ENCODE measurements at places on chromosomes 7 and 10.

DNA sequence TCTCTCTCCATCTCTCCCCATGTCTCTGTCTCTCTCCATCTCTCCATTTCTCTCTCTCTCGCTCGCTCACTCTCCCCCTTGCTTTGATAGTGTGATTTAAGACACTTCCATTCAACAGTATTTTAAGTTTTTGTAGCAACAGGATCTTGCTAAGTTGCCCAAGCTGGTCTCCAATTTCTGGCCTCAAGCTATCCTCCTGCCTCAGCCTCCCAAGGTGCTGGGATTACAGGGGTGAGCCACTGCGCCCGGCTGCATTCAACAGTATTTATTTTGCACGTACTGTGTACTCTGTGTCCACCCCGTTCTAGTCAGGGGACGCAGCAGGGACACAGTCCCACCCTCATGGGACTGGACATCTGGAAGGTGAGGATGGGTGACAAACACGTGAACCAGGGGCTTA, 14.4 kb upstream of the PDGFA start:
- DNase-seq: no peak

DNA sequence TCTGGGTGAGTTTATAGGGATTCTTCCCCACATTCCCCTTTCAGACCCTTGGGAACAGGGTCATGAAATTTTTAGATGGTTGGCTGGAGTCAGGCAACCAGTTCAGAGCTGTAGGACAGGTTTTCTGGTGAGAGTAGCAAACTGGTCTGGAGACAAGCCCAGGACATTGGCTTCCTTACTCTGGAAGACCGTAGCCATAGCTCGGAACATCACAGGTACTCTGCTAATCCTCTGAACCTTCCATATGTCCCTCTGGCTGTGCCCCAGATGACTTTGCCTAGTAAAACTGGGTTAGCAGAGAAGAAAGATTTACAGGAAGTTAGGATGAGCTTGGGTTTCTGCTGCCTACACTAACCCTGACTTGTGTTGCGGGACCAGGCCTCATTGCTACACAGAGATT, 104.5 kb upstream of the MKLN1 start:
- DNase-seq: no peak

DNA sequence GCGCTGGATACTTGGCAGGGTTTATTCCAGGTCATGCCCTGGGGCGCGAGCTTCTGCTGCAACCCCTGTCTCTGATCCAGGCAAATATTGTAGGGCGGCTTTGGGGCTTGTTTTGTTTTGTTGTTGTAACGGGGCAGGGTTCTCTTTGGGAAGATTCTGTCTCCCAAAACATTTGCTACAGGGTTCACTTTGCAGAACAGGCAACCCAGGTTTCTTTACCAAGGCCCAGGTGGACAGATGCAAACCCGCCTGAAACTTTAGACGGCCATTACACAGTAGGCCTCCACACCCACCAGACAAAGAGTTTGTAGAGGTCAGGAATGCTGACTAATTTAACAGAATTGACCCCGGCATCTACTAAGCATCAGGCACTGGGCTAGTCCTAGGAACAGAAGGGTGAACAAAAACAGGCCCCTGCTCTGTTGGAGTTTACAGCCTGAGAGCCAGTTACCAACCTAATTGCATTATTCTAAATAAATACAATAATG, 567 bp upstream of the CDCA7L start:
- DNase-seq: no peak

GRCh38 chr7:154774303-154774969, 228.5 kb downstream of the PAXIP1 start:
- DNase-seq: no peak

- DNase-seq: no peak
Measured at GRCh38 chr7:40757109-40757508, 622.3 kb downstream of the SUGCT start.

GRCh38 chr10:101466016-101466912, 112.3 kb downstream of the BTRC start:
- no peak for DNase-seq

GRCh38 chr10:70758757-70759514, 26.2 kb downstream of the TBATA start:
- DNase-seq: peak; percentile 54

- DNase-seq: no peak
Measured at GRCh38 chr7:157097569-157097968, 41.2 kb upstream of the UBE3C start.

DNA sequence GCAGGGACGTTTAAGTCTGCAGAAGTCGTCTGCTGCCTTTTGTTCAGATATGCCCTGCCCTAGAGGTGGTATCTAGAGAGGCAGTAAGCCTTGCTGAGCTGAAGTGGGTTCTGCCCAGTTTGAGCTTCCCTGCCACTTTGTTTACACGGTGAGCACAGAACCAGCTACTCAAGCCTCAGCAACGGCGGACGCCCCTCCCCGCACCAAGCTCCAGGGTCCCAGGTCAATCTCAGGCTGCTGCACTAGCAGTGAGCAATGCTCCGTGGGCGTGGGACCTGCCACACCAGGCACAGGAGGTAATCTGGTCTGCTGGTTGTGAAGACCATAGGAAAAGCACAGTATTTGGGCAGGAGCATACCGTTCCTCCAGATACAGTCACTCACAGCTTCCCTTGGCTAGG, 148.1 kb upstream of the LAMB4 start:
- no peak for DNase-seq

- DNase-seq: no peak
Measured at GRCh38 chr7:107614425-107614824, 34.4 kb downstream of the BCAP29 start.

GRCh38 chr7:25857376-25858067, 294.5 kb upstream of the NFE2L3 start:
- no peak for DNase-seq

- DNase-seq: no peak
Measured at GRCh38 chr10:69898524-69898923, 96.8 kb downstream of the COL13A1 start.

DNA sequence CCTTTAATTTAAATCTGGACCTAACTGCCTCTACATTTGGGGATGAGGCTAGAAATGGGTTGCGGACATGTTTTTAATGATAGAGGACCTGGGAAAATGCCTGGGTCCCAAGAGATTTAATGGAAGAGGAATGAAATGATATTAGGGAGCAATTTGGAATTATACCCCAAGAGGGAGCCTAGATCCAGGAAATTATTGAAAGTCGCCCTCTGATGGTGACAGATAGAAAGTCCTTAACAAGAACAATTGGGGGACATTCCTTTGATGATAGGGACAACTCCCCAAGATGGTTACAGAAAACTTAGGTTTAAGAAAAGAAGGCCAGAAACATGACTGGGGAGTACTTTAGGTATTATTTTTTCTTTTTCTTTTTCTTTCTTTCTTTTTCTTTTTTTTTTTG, 9.5 kb upstream of the TSGA13 start:
- no peak for DNase-seq

DNA sequence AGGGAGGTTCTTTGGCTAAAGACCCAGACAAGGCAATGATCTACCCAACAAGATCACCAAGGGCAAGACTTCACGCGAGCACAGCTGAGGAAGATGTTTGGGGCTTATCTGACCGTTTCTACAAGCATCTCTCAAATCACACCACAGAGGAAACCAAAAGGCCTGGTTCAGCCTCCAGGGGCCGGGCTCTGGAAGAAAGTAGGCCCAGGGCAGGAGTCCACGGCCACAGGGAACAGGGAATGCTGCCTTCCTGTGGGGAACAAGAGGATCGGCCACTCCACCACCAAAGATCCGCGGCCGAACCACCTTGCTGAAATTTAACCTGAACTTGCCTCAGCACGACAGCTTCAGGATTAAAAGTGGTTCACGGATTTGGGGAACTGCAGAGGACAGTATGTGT, 332.5 kb downstream of the PTPRN2 start:
- DNase-seq: no peak

GRCh38 chr7:148888300-148888699, 4.2 kb upstream of the EZH2 start:
- no peak for DNase-seq

- no peak for DNase-seq
Measured at GRCh38 chr7:1664711-1665548, 5.1 kb upstream of the ELFN1 start.

DNA sequence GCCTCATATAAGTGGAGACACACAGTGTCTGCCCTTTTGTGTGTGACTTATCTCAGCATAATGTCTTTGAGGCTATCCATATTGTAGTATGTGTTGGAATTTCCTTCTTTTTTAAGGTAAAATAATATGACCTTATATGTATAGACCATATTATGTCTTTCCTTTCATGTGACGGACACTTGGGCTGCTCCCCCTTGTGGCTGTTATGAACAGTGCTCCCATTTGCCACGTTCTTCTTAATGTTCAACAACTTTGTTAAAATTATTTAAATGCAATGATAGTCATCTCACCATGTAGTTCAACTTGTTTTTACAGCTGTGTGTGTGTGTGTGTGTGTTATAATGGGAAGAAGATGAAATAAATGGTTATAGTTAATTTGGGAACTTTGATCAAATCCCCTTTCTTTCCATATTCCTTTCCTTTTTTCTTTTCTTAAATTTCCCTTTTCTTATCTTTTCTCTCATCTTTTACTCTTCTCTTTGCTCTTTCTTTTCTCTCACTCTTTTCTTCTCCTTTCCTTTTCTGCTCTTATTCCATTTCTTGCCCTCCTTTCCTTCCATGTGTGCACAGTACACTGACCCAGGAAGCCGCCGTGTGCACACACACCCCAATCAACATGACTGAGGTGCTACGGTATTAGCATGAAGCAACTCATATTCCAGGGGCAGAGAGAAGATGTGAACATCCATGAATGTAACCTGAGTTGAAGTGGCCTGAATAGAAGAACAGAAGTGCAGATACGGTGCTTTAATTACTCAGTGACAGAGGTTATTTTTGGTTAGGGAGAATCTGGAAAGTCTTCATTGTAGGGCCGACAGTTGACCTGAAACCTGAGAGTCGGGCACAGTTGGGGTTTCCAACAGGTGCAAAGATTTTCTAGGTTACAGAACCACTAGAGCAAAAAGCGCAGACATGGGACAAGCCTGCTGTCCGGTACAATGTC, 596.6 kb downstream of the SDK1 start:
- DNase-seq: peak; percentile 15

GRCh38 chr7:132395361-132395760, 180.9 kb downstream of the PLXNA4 start:
- no peak for DNase-seq

DNA sequence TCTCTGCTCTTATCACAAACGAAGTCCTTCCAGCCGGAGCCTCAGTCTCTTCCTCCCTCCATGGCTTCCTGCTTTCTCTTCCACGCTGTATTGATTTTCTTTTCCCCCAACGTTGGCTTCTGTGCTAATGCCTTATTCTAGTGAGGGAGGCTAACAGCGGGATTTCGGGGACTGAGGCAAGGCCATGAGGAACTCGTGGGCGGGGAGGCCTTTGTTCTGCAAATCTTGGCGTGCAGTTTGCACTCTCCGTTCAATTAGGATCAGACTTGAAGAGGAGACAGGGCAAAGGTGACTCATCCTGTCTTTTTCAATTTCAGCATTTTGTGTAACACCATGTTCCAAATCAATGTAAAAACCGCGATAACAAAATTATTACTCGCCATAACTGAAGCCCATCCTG, 25.3 kb downstream of the EN2 start:
- DNase-seq: no peak

GRCh38 chr7:35820858-35821257, 20.0 kb downstream of the SEPTIN7 start:
- DNase-seq: no peak

- no peak for DNase-seq
Measured at GRCh38 chr10:31739711-31740110, 188.9 kb downstream of the ARHGAP12 start.

- no peak for DNase-seq
Measured at GRCh38 chr7:51430480-51431086, 114.0 kb upstream of the COBL start.

DNA sequence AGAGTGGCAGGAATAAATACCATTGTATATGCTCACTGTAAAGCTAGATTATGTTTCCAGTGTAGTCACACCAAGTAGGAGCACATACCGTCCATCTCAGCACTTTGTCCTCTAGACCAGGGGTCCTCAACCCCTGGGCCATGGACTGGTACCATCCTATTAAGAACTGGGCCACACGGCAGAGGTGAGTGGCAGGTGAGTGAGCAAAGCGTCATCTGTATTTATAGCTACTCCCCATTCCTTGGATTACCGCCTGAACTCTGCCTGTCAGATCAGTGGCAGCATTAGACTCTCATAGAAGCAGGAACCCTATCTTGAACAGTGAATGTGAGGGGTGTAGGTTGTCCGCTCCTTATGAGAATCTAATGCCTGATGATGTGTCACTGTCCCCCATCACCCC, 735.3 kb downstream of the MAGI2 start:
- no peak for DNase-seq

DNA sequence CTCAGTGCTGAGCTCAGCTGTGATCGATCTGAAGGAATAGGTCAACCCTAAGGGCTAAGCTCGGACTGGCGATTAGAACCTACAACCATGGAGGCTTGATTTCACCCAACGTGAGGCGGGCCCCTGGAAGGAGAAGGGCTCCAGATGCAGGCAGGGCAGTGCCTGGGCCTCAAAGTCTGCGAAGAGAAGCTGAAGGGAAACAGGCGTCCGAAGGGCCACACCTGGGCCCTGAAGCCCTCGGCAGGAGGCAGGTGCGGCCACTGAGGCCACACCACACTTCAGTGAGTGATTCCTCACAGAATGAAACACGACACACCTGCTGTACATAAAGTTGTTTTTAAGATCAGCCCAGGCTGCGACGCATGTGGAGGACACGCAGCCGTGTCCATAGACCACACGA, 198.7 kb downstream of the PTPRN2 start:
- DNase-seq: no peak

DNA sequence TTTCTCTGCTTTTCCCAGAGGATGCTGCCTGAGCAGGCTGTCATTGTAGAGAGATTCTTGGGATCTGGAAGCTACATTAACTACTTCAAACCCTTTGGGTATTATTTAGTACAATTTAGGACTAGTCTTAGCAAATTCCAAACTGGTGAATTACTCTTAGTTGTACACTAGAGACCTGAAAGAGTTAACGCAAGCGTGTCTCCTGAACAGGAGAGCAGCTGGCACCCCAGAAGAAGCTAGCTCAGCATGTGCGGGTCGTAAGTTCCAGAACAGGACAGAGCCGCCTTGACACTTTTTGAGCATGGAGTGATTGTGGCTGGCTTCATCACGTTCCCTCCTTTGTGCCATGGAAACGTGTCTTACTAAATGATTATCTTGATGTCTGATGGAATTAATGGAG, 495.7 kb upstream of the TPK1 start:
- no peak for DNase-seq

DNA sequence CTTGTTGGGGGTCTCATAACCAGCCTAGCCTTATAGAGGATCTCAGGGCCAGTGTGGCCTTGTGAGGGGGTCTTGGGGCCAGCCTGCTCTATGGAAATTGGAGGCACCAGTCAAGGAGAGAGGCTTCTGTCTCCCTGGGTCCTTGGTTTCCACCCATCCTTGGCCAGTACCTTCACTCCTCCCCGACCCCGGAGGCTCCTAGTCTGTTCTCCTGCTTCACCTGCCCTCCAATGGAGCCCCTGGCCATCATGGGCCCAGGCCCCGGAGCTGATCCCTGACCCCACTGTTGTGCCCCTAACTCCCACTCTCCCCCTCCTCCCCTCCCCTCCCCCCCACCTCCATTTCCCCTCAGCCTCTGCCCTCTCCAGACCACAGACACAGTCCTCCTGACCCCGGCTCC, 29.7 kb downstream of the RASGEF1A start:
- DNase-seq: no peak

GRCh38 chr7:43753843-43754242, 4.6 kb upstream of the BLVRA start:
- no peak for DNase-seq

GRCh38 chr10:103254538-103255325, 9.0 kb downstream of the RPEL1 start:
- DNase-seq: no peak

Measured in stimulated activated CD8-positive, alpha-beta memory T cell treated with anti-CD3 and anti-CD28 coated beads, Interleukin-7, amount 100 ng/mL, for 1 hour (primary cell).